ENCODE measurements at places on chromosomes 7 and 10.

- no peak for DNase-seq
Observed at GRCh38 chr10:101183458-101184183, 45.6 kb downstream of the LBX1 start.

GRCh38 chr7:134747326-134747725 is 32.1 kb upstream of the CALD1 start:
- no peak for DNase-seq

DNA sequence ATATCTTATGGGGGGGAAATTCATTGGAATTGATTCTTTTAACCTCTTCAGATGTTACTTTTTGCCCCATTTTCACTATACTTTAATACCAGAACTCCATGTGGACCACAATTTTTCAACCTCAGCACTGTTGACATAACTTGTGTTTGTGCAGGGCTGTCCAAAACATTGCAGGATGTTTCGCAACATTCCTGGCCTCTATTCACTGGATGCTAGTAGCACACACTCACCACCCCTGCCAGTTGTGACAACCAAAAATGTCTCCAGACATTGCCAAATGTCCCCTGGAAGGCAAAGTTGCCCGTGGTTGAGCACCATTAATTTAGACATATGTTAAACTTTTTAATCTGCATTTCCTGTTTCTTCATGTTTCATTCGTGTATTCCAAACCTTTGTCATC is 234.7 kb downstream of the GFRA1 start:
- DNase-seq = no peak

GRCh38 chr7:158029509-158029908 is 558.1 kb downstream of the PTPRN2 start:
- DNase-seq = no peak

DNA sequence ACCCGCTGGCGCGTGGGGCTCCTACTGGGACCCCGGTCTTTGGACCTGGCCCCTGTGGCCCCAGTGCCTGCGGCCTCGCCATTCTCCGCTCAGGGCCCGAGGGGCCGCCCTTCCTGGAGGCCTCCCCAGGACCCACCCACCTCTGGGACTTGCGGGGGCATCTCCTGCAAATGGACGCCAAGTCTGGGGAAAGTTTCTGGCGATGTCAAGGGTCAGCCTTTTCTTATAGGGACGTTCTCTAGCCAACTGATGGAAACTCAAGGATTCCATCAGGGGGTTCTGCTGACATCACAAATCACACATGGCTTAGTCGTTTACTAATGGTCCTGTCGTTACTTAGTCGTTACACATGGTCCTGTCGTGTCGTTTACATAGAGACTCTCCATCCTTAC is 57.7 kb upstream of the RHOBTB1 start:
- DNase-seq = no peak

- no peak for DNase-seq
Observed at GRCh38 chr7:143003393-143004051, 23.4 kb downstream of the OR9A2 start.

- no peak for DNase-seq
Observed at GRCh38 chr10:48274636-48275035, at the start of gene FRMPD2. TSS of gene FRMPD2 (minus strand) at chr10:48274696. CDS start at chr10:48274567, 129 bp downstream.

DNA sequence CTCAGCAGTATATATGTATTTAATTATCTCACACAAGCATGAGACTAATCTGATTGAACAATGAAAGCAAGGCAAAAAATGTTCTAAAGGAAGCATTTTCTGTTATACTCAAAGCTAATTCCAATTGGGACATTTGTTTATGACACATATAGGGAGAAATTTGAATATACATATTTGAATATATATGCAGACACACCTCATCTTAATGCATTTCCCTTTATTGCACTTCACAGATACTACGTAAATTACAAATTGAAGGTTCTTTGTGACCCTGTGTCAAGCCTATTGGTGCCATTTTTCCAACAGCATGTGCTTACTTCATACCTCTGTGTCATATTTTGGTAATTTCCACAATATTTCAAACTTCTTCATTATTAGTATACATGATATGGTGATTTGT is 132.1 kb upstream of the STEAP1 start:
- DNase-seq = no peak

DNA sequence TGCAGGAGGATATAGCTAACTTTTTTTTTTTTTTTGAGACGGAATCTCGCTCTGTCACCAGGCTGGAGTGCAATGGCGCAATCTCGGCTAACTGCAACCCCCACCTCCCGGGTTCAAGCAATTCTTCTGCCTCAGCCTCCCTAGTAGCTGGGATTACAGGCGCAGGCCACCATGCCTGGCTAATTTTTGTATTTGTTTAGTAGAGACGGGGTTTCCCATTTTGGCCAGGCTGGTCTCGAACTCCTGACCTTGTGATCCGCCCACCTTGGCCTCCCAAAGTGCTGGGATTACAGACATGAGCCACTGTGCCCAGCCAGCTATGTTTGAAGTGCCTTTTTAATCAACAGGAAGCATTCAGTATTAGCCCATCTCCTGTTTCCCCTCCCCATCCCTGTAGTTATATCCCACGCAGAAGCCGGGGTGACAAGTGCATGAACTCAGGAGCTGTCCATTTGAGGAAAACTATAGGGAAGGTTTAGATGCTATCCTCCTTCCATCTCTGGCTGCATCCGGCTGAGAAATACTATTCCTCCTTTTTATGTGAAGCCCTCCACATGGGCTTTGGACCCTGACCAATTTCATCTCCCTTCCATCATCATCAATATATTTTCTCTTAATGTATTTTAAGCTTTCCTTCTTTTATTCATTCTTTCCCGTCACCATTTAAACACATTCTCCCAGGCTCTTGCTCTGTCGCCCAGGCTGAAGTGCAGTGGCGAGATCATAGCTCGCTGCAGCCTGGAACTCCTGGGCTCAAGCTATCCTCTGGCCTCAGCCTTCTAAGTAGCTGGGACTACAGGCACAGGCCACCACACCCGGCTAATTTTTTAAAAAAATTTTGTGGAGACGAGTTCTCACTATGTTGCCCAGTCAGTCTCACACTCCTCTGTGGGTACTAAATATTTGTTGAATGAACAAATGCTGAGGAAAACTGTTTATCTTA is 1.3 kb upstream of the POT1 start:
- no peak for DNase-seq
